Right forelimb (tissue), 1 donor: ENCODE measurements at places on chromosomes 3 and 15.

DNA sequence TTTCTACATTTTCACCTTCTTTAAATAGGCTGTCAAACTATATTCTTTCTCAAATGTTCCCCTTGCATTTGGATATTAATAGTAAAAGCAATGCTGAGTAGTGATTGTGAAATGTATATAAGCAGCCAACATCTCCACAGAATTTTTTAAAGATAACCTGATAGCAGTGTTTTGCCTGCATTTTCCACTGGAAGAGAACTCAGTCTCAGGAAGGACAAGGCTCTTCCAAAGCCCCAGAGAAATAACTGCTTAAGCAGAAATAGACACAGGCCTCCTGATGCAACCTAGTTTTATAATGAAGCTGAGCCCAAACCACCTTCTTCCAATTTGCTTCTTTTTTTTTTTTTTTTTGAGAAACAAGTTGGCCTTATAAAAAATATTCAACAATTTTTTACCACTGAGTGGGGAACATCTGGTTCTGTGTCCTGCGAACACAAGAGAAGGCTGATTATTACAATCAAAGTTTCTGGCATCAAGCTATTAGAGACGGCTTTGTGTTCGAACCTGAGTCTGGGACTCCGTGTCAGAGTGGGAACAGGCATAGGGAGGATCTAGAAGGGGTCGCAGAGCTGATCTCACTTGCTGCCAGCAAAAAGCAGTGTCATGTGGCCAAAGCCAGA is 332.5 kb upstream of the TBL1XR1 start:
- no peak for DNase-seq

DNA sequence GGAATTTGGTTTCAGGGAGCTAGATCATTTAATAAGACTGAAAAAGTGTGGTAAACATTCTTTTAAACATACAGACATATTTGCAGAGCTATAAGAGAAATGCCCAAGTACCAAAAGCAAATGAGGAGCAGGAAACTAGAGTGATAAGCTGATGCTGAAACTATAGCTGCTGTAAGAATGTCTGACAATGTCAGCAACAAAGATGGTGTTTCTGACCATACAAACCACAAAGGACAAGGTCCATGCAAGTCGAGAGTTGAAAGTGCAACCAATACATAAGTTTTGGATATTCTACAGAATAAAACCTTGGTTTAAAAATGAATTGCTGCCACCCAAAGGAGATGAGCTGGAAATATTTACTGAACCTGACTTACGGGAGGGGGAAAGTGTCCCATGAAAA is 610.2 kb downstream of the TBL1XR1 start:
- no peak for DNase-seq

DNA sequence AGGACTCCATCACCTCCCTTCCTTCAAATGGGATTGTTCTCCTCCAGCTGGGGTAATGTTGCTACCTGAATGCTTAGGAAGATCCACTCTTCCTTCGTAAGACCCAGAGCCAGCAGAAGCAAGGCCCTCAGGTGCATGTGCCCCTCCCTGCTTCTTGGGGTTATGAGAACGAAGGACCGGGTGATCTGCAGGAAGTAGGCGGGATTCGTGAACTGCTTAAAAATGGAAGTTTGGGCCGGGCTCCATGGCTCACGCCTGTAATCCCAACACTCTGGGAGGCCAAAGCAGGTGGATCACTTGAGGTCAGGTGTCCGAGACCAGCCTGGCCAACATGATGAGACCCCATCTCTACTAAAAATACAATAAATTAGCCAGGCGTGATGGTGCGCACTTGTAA is 8.0 kb downstream of the TLR9 start:
- DNase-seq = no peak

- DNase-seq = no peak
Observed at GRCh38 chr3:187264911-187265310, 26.6 kb downstream of the MASP1 start.

DNA sequence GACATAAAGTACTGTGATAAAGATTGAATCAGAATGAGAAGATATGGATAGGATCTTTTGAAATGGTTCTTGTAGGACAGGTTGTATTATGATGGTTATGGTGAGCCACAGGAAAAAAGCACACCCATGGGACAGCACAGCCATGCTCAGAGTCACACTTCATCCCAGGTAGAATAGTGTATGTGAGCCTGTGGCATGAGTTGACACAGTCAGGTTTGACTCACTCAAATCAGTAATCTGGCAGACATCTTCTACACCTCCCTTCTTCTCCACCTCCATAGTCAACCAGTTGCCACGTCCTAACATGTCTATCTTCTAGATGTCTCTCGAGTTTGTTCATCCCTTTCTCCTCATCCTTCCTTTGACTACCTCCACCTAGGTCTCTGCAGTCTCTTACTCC is 176.0 kb downstream of the RBMS3 start:
- DNase-seq = no peak

DNA sequence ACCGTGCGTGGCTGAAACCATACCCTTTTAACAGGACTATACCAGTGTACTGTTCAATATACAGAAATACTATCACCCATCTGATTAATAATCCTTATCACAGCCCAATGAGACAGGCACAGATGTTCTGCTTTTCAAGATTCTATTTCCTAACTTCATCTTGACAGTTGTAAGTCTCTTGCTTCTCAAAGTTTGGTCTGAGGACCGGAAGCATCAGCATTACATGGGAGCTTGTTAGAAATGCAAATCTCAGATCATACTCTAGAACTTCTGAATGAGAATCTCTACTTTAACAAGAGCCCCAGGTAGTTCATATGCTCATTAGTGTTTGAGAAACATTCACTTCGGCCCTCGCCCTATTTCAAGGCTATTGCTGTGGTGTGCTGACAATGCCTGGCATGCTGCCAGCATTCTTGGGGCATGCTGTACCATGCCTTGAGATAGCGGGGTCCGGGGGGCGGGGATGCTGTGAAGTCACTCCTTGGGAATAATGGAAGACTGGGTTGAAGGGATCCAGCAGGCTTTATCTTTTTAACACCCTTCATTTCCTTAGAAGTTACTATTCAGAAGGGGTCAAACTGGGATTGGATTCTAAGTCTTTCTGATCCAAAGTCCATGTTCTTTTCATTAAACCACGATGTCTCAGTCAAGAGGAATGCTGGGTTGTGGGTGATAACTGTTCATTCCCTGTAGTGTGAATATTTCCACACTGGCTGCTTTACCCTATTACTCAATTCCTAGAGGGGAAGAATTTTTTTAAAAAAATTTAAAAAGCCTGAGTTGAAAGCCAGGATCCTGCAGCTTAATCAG is 194.7 kb downstream of the LPP start:
- no peak for DNase-seq

DNA sequence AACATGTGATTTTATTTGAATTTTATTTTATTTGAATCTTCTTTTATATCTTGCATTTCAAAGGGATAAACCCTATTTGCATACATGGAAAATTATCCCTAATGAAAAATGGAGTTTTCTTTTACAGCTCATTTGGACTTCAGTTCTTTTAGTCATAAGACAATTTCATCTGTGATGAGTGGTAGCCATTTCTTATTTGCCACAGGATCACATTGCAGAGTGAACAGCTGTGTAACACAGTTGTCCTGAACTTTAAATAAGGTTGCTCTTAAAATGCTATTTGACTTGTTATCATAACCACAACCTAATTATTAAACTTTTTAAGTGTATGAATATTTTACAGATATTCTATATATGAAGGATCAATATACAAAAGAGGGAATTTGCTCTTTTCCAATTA is 221.7 kb upstream of the ROPN1 start:
- no peak for DNase-seq
